ENCODE measurements at places on chromosomes 3 and 15. TPM values are rescaled to one million over a fixed set of nuclear protein-coding genes. Genes with fewer than 3 reads are reported as not detected.

The PPM1L gene
- total RNA-seq = 0.97 TPM

The PPP1R14D gene
- total RNA-seq = not detected

The GUCA1C gene
- total RNA-seq = not detected

The MAP4 gene
- 127 TPM for total RNA-seq

The ASB14 gene
- not detected for total RNA-seq

The CGGBP1 gene
- total RNA-seq = 81.2 TPM

The MCF2L2 gene
- total RNA-seq = 0.64 TPM

The PAQR9 gene
- total RNA-seq = not detected

The APOD gene
- 1.3 TPM for total RNA-seq

The WDR76 gene
- 17.7 TPM for total RNA-seq

The SCG5 gene
- 17.7 TPM for total RNA-seq

The SLC28A1 gene
- total RNA-seq = not detected

The ABHD6 gene
- 9.9 TPM for total RNA-seq

The CPNE4 gene
- total RNA-seq = not detected

The AADAC gene
- total RNA-seq = 0.32 TPM

The ASB7 gene
- total RNA-seq = 13.8 TPM

- no peak for DNase-seq
These were observed 86.5 kb upstream of the PFN2 start for GRCh38 chr3:150057227-150057626.

- DNase-seq = peak; percentile 8
These were observed 330.7 kb upstream of the SLCO3A1 start for GRCh38 chr15:91522605-91523332.

DNA sequence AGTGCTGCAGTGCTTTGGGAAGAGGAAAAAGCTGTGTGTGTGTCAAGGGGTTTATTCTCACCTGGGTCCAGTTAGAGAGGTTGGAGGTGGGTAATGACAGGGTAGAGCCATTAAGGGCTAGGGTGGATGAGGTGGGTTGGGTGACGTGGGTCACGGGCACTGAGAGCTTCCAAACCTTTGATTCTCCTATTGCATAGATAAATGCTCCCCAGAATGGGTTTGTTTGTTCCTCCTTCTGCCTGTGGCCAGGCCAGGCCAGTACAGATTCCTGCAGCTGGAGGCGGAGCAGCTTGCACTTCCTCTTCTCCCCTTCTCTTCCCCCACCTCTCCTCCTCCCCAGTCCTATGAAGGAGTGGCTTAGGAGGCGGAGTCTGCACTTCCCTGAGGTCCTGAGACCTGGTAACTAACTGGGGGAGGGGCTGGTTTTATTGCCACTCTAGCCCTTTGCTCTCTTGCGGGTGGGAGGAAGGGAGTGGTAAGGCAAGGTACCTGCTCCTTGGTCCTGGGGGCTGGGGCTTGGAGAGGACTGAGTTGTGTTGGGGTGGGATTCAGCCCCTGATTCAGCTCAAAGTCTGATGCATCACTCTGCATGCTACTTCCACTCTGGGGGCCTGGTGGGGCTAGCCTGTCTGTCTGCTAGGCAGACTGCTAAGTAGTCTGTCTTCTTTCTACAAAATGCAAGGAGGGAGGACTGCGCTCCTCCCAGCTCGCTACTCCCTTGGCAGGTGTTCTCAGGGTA is 3.5 kb downstream of the SPINT1 start:
- peak; percentile 11 for DNase-seq

DNA sequence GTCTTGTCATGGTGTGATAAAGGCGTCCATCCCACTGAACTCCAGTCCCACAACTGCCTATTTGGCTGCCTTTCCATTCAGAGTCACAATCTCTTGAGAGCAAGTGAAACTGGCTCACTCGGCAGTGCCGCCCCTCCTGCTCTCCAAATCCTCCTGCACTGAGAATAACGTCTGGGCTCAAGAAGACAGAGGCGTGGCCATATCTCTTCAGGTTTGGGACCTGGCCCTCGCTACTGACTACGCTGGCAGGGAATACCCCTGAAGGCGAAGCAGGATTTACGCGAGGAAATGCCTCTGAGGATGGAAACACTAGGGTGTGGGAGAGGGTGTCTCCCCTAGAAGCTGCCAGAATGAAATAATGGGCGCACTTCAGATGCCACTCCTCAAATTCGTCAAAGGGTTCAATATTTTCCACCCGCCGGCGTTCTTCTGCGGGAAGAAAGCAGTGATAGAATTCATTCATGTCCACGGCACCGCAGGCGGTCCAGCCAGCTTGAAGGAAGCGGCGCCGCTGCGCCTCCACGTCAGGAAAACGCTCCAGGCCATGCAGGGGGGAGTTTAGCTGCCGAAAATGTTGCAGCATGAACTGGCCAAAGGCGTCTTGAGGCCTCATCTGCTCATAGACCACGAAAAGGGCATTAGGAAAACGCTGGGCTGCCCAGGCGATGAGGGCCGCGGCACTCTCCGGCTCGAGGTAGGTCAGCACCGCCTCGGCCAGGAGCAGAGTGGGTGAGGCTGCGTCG is 985 bp downstream of the LCMT2 start:
- peak; percentile 51 for DNase-seq

DNA sequence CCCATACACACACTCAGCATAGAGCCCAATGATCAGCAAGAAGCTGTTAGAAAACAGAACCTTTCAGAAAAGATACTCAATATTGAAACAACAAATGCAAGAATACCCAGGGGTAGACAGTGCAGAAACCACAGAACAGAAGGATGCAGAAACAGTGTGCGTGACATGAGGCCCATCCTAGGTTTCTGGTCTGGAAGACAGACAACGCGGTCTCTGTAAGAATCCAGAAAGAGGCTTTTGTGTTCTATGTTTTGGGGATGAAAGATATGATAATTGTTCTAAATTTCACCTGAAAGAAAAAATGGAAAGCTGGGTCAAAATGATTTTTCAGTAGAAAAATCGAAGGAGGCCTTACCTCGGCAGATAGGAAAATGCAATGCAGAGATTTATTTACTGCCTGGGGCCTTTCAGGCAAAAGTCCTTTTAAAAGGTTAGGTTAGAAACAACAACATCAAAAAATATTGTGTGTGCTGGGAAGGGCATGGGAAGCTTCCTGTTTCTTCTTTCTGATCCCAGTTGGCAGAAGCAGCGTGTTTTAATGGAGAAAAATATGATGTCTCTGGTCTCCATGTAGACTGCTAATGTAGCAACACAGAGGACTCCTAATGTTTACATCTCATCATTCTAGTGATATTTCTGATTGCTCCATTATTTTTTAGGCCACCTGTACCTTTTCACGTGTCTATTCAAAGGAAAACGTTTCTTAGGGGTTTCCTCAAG is 17.0 kb downstream of the SYNM start:
- DNase-seq = no peak

- no peak for DNase-seq
These were observed 383.9 kb upstream of the DPH6 start for GRCh38 chr15:35929740-35930444.

DNA sequence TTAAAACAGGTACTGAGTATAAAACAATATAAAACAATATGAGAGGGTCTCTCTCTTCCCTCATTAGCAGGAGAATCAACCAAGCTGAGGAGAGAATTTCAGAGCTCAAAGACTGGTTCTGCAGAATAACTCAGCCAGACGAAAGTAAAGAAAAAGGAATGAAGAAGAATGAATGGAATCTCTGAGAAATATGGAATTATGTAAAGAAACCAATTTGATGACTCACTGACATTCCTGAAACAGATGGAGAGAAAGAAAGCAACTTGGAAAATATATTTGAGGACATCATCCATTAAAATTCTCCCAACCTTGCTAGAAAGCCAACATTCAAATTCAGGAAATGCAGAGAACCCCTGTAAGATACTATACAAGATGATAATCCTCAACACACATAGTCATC is 630.9 kb downstream of the PYDC2 start:
- DNase-seq = no peak

DNA sequence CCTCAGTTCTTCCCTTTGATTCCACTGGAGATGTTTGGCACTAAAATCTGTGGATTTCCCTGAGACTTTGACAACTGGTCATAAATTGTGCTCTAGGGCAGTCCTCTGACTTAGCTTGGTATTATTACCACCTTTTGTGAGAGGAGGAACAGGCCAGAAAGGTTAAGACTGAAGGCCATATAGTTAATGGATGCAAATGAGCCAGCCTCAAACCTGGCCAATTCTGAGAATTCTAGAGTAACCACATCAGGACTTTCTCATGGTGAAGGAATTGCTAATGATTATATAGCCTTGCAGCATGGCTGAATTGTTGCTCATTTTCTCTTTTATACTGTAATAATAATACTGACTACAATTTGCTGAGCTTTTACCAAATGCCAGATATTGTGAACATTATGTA is 162.5 kb downstream of the CADPS start:
- no peak for DNase-seq

DNA sequence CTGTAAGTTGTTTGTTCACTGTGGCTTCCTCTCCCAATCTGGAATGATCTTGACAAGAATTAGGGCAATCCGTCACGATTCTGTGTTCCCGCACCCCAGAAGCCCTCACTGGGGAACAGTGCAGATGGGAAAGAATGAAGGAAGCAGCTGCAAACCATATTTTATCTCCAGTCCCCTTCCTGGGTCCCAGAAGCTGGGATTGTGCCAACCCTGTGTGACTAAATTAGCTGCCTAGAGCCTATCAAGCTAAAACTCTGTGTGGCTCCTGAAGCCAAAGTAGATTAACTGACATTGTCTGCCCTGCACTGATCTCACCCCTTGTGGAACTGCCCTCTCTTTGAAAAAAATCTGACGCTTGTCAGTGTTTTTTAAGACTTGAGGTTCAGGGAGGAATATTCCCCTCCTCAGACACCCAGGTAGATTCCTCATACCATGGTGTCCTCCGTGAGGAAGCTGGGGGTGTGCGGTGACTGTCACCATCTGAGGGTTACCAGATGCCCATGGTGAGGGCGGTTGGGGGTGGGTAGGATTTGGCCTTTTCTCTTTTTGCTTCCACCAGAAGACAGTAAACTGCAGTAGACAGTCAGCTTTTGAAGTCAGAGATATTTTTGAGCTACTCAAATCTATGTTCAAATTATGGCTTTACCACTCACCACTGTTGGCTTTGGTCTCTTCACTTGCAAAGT is 358.3 kb upstream of the TPM1 start:
- no peak for DNase-seq

DNA sequence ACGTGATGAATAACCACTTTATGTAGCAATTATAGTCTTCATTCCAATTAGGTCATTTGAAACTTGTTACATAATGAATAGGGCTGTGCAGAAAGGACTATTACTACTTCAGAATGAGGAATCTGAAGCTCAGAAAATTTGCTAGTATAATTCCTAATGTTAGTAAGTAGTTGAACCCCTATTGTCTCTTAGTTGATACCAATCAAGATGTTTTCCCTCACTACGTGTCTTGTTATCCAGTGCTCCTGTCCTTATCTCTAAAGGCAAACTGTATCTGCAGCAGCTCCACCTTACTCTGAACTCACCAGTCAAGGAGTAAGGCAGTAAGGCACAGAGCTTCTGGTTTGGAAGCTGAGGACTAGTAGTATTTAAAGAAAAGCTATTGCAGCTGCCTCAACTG is 32.0 kb downstream of the RAB11A start:
- no peak for DNase-seq

DNA sequence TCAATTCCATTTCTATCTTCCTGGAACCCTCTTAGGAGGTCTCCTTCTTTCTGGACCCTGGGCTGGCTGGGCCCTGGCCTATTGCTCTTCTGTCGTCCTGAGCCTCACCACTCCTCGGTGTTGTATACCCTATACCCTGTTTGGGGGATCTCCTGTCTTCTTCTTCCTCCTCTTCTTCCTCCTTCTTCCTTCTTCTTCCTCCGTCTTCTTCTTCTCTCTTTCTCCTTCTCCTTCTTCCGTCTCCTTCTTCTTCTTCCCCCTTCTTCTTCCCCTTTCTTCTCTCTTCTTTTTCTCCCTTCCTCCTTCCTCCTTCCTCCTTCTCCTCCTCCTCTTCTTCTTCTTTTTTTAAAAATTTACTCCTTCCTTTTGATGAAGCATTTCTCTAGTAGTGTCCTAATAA is 30.4 kb upstream of the FXR1 start:
- DNase-seq = no peak

- DNase-seq = no peak
These were observed 268.2 kb upstream of the LYSMD4 start for GRCh38 chr15:100001405-100001804.

- DNase-seq = peak; percentile 39
These were observed at the start of gene MINAR1 for GRCh38 chr15:79431636-79432344. TSS of gene MINAR1 (plus strand) at chr15:79432336. CDS start at chr15:79456148, 23,812 bp downstream.

GRCh38 chr3:42052484-42053351 is 38.4 kb upstream of the TRAK1 start:
- peak; percentile 64 for DNase-seq

GRCh38 chr15:38886315-38887163 is 321.9 kb upstream of the RASGRP1 start:
- DNase-seq = peak; percentile 92

- peak; percentile 48 for DNase-seq
These were observed at the start of gene PPM1M for GRCh38 chr3:52245322-52246263. TSS of gene PPM1M (plus strand) at chr3:52245759. CDS start at chr3:52245825, 66 bp downstream.

- no peak for DNase-seq
These were observed 53.8 kb upstream of the SENP5 start for GRCh38 chr3:196813903-196814302.

GRCh38 chr3:100634493-100635272 is 25.3 kb downstream of the ADGRG7 start:
- DNase-seq = peak; percentile 32

- no peak for DNase-seq
These were observed 6.9 kb downstream of the DUSP7 start for GRCh38 chr3:52049503-52049902.

- peak; percentile 69 for DNase-seq
These were observed 83.1 kb upstream of the PLCL2 start for GRCh38 chr3:16801698-16802097.

GRCh38 chr3:64070704-64071103 is 47.4 kb upstream of the PSMD6 start:
- no peak for DNase-seq

DNA sequence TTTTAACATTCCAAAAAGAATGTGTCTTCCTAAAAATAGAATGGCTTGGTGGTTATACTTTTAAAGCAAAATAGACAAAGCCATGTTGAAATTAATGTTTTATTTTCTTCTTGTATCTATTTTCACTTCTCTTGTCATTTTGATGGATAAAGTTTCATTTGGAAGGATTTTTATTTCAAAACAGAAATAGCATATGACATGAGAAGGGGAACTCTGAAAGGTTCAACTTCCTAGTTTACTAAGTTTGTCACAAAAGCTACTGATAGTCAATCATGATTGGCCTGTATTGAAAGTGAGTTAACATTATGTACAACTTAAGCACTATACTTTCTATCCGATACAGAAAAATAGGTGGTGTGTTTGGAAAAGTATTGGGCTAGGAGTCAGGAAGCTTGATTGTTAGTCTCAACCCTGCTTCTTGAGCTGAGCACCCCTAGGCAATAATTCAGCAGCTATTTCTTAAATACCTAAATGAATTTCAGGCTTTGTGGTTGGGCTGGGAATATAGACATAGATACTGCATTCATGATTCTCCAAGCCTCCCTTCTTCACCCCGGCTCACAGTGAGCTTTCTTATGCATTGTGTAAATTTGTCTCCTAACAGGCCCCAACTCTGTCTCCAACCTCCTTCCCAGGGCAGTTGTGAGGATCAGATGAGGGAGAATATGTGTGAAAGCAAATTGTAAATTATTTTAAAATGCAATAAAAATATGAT is 46.9 kb upstream of the CSPG4 start:
- no peak for DNase-seq
